ENCODE measurements at places on chromosomes 1 and 21.

GRCh38 chr1:117656202-117656641 is 50.4 kb downstream of the TENT5C start:
- no peak for DNase-seq

DNA sequence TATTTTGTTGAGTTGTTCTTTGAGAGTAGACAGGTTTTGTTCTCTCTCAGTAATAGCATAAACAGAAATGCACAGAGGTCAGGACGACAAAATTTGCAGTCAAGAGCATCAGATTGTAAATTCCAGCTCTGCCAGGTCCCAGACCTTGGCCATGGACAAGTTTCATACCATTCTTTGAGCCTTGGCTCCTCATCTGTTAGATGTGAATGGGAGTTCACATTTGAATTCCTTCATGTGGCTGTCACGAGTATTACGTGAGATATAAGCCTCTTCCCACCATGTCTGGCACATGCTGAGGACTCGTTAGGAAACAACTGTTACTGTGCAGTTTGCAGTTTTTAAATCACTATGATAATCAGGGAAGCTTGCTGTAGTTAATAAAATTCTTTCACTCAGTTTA is 93.2 kb upstream of the KCTD3 start:
- DNase-seq: no peak

GRCh38 chr1:183039985-183040447 is 16.8 kb downstream of the LAMC1 start:
- no peak for DNase-seq

- no peak for DNase-seq
Observed at GRCh38 chr1:6861075-6861724, 75.9 kb downstream of the CAMTA1 start.

DNA sequence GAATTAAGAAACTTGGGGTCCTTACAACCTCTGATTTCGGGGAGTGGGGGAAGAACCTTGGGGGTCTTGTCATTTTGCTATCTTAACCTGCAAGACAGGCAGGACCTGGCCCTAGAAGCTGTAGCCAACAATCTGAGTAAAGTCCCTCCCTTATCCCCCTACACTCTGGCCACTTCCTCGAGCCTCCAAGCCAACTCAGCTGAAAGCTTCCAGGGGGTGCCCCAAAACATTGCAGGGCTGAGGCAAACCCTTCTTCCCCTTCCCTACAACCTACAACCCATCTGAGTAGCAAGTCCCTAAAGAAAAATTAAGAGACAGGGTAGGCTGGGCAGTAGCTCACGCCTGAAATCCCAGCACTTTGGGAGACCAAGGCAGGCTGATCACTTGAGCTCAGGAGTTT is 5.0 kb downstream of the CERS2 start:
- no peak for DNase-seq

DNA sequence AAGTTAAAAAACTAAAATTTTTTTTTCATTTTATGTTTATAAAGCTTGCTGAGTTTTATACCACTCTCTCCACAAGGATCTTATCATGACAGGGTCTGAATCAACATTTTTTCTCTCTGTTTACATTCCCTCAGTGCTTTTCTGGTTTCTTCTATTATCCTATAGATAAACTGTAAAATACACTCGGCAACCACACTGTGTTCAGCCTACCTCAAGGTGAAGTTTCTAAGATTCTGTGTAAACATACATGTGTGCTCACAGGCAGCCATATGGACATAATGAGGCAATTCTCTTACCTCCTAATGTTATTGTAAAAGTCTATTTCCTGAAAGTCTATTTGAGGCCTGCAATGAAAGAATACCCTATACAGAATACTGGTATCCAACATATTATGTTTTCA is 114.6 kb downstream of the NTPCR start:
- DNase-seq: no peak

- no peak for DNase-seq
Observed at GRCh38 chr1:153515504-153516394, 20.0 kb downstream of the S100A6 start.

- DNase-seq: no peak
Observed at GRCh38 chr1:227546598-227547309, 16.6 kb upstream of the ZNF678 start.

DNA sequence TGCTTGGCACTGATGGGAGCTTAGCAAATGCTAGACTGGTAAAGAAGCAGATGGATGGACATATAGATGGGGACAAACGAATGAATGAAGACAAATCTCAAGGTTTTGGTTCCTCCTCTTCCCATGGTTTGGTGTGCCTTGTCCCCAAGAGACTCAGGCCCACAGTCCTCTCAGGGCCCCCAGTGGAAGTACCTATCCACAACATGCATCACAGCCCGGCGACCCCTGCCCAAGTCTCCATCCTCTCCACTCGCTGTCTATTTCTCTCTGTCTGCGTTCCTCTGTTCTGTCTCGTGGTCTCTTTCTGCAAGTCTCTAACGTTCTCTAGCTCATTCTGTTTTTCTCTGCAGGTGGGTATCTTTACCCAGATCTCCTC is 85.8 kb downstream of the GLIS1 start:
- DNase-seq: no peak

DNA sequence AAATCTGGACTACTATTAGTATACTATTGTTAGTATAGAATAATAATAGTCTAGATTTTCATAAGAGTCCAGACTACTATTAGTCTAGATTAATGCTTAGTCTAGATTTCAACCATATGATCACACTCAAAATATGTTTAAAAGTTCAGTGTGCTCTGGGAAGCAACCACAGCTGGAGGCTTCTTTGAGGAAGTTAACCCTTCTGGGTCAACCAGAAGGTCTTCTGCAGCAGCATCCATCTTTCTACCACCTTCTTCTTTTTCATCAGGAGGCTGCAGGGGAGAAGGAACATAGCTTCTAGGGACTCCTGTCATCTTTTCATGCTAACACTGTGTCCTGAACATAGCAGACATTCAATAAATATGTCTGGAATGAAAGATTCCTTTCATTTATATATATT is 51.2 kb upstream of the DNAJC6 start:
- DNase-seq: no peak

DNA sequence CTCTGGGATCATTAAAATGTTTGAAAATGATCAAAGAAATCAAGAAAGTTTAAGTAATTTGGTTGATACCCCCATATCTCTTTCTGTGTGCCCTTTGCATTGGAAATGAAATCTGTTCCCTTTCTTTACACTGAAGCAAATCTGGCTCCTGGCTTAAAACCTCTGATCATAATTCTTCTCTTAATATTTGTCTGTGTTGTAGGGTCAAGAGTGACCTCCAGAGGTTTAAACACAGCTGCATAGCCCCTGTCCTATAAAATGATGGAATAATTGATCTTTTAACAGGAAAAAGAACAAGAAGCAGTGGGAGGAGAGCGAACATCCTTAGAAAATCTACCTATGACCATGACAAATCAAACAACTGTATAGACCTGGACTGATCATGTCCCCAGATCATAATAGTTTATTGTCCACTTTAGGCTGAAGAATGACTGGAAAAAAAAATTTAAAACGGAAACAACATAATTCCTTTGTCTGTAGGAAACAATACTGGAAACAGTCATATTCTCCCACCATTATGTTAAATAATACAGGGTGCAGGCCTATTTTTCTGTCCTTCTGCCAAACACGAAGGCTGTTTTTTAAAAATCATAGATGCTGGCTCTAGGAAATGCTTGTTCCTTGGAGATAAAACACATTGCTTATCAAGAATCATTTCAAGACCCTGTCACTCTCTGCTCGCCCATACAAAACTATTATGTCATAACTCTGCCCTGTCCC is 184.3 kb downstream of the NEGR1 start:
- no peak for DNase-seq

DNA sequence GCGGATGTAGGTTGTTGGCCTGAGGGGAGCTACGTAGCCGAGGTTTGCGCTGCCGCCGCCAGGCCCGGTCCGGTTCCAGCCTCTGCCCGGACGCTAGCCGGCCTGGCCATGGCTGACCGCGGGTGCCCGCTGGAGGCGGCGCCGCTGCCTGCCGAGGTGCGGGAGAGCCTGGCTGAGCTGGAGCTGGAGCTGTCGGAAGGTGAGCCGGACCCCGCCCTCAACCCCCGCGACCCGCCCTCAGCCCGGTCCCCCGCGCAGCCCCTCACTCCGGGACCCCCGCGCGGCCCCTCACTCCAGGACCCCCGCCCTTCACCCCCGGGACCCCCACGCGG is 299 bp downstream of the DIP2A start:
- DNase-seq: no peak

DNA sequence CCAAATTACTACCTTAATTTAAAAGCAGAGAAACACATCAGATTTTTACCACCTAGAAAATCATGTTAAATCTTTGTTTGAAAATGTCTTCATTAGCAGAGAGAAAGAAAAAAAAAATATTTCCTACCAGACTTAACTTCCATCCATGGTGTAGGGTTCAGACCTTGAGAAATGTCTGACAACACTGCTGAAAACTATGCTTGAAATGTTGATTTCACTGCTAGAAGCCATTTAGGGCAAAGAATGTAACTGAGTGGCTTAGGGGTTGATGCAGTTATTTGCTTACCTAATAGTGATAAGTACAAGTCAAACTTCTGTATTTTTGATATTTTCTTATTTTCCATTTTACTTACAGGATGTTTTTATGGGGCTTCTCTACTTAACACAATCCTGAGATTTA is 495.6 kb upstream of the NEGR1 start:
- DNase-seq: no peak

DNA sequence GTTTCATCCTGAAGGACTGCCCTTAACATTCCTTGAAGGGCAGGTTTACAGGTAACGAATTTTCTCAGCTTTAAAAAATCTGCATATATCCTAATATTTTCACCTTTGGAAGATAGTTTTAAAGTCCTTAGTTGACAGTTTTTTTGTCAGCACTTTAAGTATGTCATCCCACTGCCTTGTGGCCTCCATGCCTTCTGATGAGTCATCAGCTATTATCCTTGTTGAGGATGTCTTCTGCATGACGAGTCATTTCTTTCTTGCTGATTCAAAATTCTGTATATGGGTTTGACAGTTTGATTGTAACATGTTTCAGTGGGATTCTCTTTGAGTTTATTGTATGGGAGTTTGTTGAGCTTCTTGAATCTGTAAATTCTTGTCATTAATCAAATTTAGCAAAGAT is 500.6 kb downstream of the DISC1 start:
- no peak for DNase-seq

DNA sequence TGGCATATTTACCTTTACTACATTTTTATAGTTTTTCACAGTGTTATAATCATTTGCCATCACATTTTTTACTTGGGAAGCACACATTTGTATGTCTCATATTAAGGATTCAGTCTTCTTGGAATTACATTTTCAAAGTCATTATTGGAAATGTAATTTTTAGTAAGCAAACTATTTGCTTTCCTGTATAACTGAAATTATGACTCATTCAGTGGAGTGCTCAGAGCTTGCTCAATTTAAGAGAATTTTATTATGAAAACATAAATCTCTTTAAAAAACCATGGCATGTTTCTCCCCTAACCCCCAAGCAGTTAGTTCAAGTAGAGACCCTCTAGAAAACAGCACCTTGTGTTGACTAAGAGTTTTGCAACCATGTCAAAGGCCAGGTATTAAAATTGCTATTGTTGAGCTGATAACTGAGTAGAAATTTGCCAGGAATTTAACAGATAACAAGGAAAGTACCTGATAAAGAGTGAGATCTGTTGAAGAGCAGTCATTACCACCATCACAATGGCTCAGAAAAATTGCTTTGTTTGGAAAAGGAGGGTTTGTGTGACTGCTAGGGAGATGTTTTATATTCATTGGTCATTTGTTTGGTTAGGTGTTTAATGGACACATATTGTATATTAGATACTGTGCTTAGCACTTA is 105.9 kb downstream of the KCNK2 start:
- DNase-seq: no peak
